Head of caudate nucleus (tissue), 42 donors: ENCODE measurements at places on chromosomes 1 and 21.

GRCh38 chr1:182658055-182658454, 26.3 kb downstream of the RGS8 start:
- DNase-seq: no peak

GRCh38 chr1:87212431-87213134, 116.1 kb upstream of the LMO4 start:
- DNase-seq: no peak

DNA sequence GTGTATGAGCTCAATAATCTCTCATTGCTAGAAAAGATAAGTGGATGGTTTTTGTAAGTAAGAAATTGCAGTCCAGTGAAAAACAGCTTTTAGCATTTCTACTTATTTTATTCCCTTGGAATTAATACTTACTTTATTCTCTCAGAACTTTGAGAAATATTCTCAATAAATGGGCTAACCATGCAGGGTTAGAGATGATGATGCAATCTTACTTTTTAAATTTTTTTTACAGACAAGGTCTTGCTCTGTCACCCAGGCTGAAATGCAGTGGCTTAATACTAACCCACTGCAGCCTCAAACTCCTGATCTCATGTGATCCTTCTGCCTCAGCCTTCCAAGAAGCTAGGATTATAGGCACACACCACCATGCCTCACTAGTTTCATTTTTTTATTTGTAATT, 440.8 kb upstream of the ZP4 start:
- no peak for DNase-seq

GRCh38 chr1:185477638-185478580, 160.9 kb upstream of the IVNS1ABP start:
- no peak for DNase-seq

GRCh38 chr1:40042341-40042740, 1.8 kb downstream of the CAP1 start:
- no peak for DNase-seq

- no peak for DNase-seq
Observed at GRCh38 chr1:102098536-102098935, 101.8 kb upstream of the OLFM3 start.

GRCh38 chr1:192700834-192701271, 64.9 kb downstream of the RGS13 start:
- DNase-seq: no peak

DNA sequence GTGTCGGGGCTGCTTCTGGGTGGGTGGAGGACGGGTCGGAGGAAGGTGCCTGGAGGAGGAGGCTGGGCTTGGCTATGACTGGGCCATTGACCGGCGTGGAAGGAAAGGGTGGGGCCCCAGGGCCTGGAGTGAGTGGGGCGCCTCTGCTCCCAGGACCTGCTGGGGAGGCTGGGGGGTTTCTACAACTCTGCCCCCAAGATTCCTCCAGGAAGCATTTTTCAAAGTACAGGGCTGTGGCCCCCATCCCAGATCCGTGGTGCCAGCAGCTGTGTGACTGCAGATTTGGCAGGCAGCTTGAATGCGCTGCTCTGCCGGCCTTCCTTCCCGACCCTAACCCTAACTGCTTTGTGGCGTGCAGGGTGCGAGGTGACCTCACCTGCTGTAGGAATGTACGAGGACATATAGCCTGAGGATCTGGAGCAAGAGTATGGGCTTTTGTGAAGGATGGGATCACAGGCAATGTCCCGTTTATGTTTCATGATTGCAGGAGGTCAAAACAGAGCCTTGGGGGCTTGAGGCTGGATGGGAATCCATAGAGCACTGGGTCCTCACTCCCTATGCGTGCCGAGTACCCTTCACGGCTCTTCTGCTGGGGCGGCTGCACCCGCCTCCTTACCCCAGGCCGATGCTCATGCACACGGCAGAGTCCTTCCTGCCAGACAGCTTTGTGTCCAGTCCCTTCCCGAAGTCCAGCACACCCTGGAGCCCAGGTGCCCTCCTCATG, 24.7 kb downstream of the TRPM2 start:
- DNase-seq: no peak

- no peak for DNase-seq
Observed at GRCh38 chr1:95263450-95263849, 29.4 kb downstream of the RWDD3 start.

GRCh38 chr1:204971517-204972336, 71.3 kb upstream of the CNTN2 start:
- no peak for DNase-seq

GRCh38 chr1:58629031-58629462, 52.0 kb upstream of the TACSTD2 start:
- DNase-seq: no peak

DNA sequence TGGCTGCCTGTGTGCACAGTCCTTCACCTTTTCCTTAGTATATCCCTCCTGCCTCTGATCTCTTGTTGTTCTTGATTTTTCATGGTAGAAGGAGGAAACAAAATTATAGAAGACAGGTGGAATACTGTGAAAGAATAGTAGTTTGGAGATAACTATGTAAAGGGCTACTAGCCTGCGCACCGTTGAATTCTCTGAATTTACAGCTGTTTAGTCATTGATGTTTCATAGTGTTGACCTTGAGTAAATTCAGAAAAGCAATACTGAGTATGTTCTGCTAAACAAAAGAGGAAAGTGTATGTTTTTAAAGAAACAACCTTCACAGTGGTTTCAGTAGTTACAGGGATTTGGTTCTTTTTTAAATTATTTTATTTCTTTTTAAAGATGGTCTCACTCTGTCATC, 18.1 kb downstream of the CAMTA1 start:
- no peak for DNase-seq

DNA sequence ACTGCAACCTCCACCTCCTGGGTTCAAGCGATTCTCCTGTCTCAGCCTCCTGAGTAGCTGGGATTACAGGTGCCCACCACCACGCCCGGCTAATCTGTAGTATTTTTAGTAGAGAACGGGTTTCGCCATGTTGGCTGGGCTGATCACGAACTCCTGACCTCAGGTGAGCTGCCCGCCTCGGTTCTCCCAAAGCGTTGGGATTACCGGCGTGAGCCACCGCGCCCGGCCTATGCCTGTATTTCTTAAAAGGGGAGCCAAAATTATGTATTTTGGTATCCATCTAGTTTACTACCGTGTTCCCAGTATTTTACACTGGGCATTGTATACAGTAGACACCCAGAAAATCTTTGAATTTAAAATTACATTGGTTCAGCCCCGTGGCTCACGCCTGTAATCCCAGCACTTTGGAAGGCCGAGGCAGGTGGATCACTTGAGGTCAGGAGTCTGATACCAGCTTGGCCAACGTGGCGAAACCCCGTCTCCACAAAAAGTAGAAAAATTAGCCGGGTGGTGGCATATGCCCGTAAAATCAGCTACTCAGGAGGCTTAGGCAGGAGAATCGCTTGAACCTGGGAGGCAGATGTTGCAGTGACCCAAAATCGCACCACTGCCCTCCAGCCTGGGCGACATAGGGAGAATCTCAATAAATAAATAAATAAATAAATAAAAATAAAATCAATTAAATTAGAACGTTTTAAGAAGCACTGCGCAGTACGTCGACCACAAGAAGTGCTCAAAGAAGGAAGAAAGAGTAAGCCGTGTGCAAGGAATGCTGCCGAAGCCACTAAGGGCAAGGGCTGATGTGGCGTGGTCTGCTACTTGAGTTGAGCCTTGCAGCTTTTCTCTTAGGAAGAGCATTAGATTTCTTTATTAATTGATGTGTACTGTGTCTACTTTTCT, 1.5 kb upstream of the THRAP3 start:
- DNase-seq: no peak

- no peak for DNase-seq
Observed at GRCh38 chr21:44887126-44887806, 13.8 kb upstream of the PTTG1IP start.

- no peak for DNase-seq
Observed at GRCh38 chr1:248736977-248737376, 18.6 kb downstream of the LYPD8 start.

DNA sequence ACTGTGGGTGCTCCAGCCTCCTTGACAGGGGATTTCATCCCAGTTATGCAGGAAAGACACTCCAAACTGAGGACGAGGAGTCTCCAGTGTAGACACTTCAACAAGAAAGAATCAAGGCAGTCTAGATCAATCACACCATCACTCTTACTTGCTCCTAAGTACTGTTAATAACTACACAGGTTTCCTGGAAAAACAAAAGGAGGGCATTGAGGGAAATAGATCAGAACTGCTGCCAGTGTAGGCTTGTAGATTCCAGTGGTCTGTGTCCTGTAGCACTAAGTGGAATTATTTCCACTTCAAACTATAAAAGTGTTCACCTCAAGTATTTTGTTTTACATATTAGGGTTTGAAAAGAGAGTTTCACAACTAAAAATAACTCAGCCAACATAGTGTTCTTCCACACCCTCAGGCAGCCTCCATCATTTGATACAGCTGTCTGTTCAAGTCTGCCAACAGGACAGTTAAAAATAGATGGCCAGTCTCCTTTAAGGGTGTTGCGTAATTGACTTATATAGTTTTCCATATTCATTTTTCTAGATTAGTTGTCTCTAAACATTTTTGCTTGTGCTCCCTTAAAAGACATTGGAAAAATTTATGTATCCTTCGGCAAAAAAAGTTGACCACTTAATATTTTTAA, 32.0 kb upstream of the AGL start:
- DNase-seq: no peak

- no peak for DNase-seq
Observed at GRCh38 chr21:32314806-32315205, 16.2 kb downstream of the MRAP start.

DNA sequence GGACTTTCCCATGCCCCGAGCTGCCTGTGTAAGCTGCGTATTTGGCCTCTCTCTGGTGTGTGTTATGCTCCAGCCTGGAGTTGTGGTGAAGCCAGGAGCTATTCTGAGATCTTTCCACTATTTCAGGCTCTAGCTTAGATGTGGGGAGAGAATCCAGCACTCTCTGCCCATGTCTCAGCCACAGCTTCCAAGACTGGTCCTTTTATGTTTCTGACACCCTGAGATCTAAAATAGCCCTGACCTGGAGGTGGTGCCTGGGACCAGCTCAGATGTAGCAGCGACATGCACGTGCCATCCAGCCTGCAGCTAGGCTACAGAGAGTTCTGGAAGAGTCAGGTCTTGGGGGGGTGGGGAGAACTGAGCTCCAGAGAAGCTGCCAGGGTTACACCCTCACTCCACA, 76.5 kb downstream of the TENT5C start:
- DNase-seq: no peak

GRCh38 chr1:91549041-91549735, 48.5 kb downstream of the CDC7 start:
- DNase-seq: no peak

DNA sequence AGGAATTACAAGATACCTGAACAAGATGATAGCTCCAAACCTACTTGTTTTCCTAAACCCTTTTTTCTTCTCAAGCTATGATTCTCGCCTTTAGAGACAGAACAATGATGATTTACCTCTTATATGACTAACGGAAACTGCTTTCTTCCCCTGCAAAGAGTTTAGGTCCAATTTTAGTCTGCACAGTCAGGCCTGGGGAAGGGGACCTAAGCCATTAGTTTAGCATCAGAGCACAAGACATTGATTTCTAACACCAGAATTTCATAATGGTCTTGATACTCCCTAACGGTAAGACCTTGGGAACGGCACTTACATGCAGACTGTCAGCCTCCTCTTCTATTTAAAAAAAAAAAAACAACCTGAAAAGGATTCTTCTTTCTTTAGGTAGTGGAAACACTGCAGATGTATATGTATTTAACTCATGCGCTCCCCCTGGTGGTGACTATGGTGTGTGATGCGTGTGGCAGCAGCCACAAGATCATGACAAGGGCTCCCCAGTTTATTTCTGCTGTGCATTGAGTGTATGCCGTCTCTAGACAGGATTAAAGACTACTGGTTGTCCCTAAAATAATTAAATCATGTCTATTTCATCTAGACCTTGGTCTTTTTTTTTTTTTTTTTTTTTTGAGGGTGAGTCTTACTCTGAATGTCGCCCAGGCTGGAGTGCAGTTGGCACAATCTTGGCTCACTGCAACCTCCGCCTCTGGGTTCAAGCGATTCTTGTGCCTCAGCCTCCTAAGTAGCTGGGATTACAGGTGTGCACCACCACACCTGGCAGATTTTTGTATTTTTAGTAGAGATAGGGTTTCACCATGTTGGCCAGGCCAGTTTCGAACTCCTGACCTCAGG, 37.3 kb upstream of the TMEM222 start:
- peak; percentile 86 for DNase-seq

DNA sequence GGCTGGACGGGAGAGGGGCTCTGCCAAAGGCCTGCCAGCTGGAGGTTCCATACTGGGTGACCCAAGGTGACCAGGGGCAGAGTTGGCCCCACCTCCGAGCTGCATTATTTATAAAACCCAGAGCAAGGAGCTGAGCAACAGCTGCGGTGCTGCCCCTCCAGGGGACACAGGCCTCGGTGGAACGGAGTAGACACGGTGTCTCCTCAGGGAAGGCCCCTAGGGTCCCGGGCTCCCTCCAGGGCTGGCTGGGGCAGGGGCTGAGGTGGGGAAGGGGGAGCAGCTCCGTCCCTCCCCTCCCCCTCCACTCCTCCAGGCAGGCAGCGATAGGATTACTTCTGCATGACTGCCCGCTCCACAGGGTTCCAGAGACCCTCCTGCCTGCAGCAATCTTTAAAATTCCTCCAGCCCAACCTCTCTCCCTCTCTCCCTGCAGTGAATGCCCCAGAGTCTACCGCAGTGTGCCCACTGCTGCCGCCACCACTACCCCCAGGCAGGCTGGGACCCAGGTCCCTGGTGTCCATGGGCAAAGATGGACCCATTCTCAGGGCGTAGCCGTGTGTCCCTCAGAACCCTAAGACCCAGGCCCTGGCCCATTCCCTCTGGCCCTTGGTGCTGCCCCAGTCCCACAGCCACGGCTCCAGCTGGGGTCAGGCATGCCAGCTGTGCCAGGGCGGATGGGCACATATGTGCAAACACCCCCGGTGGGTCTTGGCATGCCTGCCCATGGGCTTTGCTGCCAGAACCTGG, 10.8 kb downstream of the AHDC1 start:
- DNase-seq: no peak

- DNase-seq: no peak
Observed at GRCh38 chr1:8512504-8512903, 194.6 kb downstream of the SLC45A1 start.

GRCh38 chr1:229070168-229070567, 200.7 kb upstream of the RAB4A start:
- DNase-seq: peak; percentile 82

DNA sequence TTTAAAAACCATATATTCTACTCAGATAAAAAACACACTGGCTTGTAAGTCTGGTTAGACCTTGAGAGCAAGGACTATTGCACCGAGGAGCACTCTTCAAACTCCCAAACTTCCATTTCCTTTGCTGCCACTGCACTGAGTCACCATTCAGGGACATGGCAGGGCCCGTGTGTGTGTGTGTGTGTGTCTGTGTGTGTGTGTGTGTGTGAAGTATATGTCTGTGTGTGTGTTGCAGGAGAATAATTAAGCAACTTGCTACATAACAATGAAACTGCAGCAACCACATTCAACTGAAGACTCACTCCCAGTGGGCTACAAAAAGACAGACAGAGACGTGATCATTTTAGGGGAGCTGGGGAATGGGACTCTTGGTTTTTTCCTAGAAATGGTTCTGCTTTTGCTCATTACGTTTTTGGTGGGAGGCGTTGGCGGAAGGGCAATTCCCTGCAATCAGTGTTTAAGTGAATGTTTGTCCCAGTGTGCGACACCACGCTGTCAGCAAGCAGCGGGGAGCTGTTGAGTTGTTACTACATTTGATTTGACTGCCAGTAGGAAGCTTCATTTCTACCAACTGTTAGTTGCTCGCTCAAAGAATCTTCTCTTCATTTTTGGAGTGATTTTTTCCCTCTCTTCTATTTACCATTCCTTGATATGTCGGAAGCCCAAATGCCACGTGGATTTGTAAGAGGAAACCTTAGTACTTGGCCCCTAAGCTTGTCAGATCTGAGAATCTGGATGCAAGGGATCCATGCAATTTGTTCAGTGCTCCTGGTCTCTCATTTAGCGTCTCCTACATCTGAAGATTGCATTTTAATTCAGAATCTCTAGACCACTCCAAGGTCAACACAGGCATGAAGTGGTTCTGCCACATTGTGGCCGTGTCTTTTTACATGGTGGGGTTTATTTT, 36.1 kb downstream of the ESRRG start:
- DNase-seq: no peak
